H1 (cell line): ENCODE measurements at places on chromosomes 2 and 18. TPM values are rescaled to one million over a fixed set of nuclear protein-coding genes. Genes with fewer than 3 reads are reported as not detected.

DNA sequence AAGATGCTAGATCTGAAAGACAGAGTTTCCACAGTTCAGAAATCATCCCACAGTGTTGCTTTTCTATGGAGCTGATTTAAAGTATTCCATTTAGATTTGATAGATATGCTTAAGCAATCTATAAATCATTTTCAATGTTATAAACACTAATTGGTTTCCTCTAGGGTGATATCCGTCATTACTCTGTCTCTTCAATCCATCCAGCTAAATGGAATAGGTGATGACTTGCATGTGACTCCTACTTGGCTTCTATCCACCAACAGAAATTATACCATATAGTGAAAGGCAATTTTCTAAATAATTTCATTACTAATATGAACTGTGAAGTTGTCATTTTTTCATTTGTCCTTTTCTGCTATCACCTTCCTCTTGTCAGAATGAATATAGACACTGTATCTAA, 84.9 kb downstream of the AOX1 start:
- H3K27me3 ChIP-seq, result no peaks in the 10 kb centered on the region
- H3K4me3 ChIP-seq, result no peak overlapping the region
- H3K4me1 ChIP-seq, result no peaks in the 10 kb centered on the region

Gene NR4A2
- polyA plus RNA-seq, result 0.15 and 0.16 TPM in 2 replicates

GRCh38 chr2:42112418-42112817, 56.7 kb upstream of the EML4 start:
- DNase-seq, result no peak
- no peaks in the 10 kb centered on the region for H3K36me3 ChIP-seq
- H3K27ac ChIP-seq, result no peak overlapping the region
- H3K4me3 ChIP-seq, result no peak overlapping the region
- peaks cover 2% of the 10 kb centered on the region for H3K4me1 ChIP-seq
- no peaks in the 10 kb centered on the region for H3K27me3 ChIP-seq

Gene CD8A
- polyA plus RNA-seq, result 0.14 and 0.20 TPM in 2 replicates

GRCh38 chr2:7071154-7071553, 153.9 kb downstream of the RNF144A start:
- H3K4me1 ChIP-seq, result no peaks in the 10 kb centered on the region
- no peak overlapping the region for H3K27ac ChIP-seq
- H3K4me3 ChIP-seq, result no peak overlapping the region
- DNase-seq, result no peak

GRCh38 chr2:61510674-61511671, 27.2 kb downstream of the XPO1 start:
- H3K27ac ChIP-seq, result no peak overlapping the region
- H3K27me3 ChIP-seq, result no peaks in the 10 kb centered on the region
- peaks cover 47% of the 10 kb centered on the region; the same call in 1 of the 2 replicates for H3K36me3 ChIP-seq

Gene IMP4
- 194 and 247 TPM in 2 replicates for polyA plus RNA-seq

- no peak overlapping the region for H3K4me3 ChIP-seq
- no peaks in the 10 kb centered on the region for H3K36me3 ChIP-seq
- H3K4me1 ChIP-seq, result no peaks in the 10 kb centered on the region
- H3K27me3 ChIP-seq, result no peaks in the 10 kb centered on the region
- no peak overlapping the region for H3K27ac ChIP-seq
These were observed 20.7 kb downstream of the SCYGR8 start for GRCh38 chr2:227766373-227766883.

DNA sequence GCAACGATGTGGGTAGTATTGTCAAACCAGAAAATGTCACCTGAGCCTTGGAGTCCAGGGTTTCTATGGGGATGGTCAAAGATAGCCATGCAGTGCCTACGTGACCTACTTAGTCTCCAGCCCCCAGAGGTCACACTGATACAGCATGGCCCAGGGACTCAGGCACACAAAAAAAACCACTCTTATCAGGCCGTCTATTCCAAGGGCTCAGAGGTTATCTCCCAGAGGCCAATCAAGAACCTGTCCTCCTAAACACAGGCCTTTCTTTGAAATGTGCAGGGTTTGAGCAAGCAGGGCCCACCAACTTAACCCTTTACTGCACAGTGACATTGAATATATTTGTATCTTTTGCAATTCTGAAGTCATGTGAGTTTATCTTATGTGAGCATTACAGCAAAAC, 82.7 kb downstream of the MRO start:
- no peak for DNase-seq
- no peaks in the 10 kb centered on the region for H3K36me3 ChIP-seq
- no peaks in the 10 kb centered on the region for H3K27me3 ChIP-seq
- H3K4me1 ChIP-seq, result no peaks in the 10 kb centered on the region

DNA sequence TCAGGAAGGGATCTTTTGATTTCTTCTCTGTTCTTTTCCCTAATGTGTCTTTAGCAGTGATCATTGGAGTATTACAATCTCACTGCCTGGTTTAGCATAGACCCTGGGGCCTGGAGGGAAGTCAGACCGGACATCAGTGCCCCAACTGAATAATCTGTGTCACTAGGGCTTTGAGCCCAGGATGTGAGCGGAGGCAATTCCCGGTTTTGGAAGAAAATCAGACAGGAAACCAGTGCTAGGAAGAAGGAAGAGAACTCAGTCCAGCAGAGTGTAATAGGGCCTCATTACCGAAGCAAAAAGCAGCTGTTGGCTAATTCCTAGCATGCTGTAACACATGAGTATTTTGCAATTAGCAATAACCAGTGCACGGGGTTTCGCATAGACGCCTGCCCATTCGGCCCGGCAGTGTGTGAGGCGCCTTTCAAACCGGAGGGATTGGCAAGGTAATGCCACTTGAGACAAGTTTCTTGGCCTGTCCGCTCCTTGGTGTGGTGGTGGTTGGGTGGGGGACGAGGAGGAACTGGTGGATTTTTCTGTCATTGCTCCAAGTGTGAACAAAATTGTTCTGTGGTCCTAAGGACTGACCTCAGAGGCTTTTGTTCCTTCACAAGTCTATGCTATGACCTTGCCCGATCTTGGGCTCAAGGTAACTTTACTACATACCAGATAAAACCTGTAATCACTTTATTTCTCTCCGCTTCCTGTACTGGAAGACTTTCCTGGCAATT, 2.8 kb downstream of the FOSL2 start:
- H3K4me3 ChIP-seq, result no peak overlapping the region
- H3K27ac ChIP-seq, result no peak overlapping the region
- no peaks in the 10 kb centered on the region for H3K36me3 ChIP-seq
- peaks cover 5% of the 10 kb centered on the region; the same call in 1 of the 2 replicates for H3K4me1 ChIP-seq

Gene IL1RL1
- not detected in 2 replicates for polyA plus RNA-seq

Gene LTBP1
- polyA plus RNA-seq, result 14.0 and 15.4 TPM in 2 replicates

DNA sequence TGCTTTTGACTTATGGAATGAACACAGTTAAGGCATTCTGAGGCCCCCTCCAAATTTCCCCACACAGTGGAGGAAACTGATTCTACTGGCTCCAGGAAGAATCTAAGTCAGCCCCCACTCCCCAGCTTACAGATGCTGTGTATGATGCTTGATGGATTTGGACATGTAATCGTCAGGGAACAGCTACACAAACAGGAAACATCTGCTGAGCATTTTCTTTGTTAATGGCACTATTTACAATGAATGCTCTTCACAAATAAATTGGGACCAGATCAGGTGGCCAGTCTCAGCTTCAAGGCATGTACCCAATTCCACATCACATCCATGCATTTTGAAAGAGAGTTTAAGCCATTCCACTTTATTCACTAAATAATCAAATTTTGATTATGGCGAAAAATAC, 562.3 kb downstream of the SOX11 start:
- H3K4me1 ChIP-seq, result no peaks in the 10 kb centered on the region
- H3K36me3 ChIP-seq, result no peaks in the 10 kb centered on the region
- no peak for DNase-seq

GRCh38 chr2:8159966-8160603, 521.8 kb upstream of the ID2 start:
- H3K36me3 ChIP-seq, result no peaks in the 10 kb centered on the region
- H3K4me3 ChIP-seq, result no peak overlapping the region
- no peaks in the 10 kb centered on the region for H3K27me3 ChIP-seq

- H3K36me3 ChIP-seq, result no peaks in the 10 kb centered on the region
- H3K4me3 ChIP-seq, result no peak overlapping the region
- H3K4me1 ChIP-seq, result no peaks in the 10 kb centered on the region
- no peak for DNase-seq
- H3K27me3 ChIP-seq, result no peaks in the 10 kb centered on the region
These were observed 56.4 kb upstream of the ST3GAL5 start for GRCh38 chr2:85945172-85945571.

Gene UCN
- 0.35 and 0.93 TPM in 2 replicates for polyA plus RNA-seq

GRCh38 chr2:140643761-140644187, 1487.0 kb downstream of the LRP1B start:
- no peaks in the 10 kb centered on the region for H3K27me3 ChIP-seq
- no peaks in the 10 kb centered on the region for H3K4me1 ChIP-seq
- H3K27ac ChIP-seq, result no peak overlapping the region
- DNase-seq, result no peak
- no peak overlapping the region for H3K4me3 ChIP-seq
- H3K36me3 ChIP-seq, result no peaks in the 10 kb centered on the region

DNA sequence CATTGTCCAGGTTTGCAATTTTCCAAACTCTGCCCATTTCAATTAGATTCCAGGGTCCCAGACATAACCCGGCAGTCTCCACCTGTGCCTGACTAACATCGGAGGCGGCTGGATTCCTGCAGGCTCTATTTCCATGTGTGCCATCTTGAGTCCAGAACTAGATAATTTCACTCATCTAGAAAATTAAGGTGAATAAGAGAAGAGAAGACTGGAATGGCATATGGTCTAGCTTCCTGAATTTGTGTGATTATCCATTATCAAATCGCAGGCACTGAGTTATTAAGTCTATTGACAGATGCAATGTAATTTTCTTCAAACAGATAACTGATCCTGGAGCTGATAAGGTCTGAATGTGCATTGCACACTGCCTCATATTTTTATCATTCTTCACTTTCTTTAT, 305.2 kb downstream of the ETAA1 start:
- no peaks in the 10 kb centered on the region for H3K4me1 ChIP-seq
- H3K27me3 ChIP-seq, result no peaks in the 10 kb centered on the region
- H3K4me3 ChIP-seq, result no peak overlapping the region
- no peaks in the 10 kb centered on the region for H3K36me3 ChIP-seq
- no peak for DNase-seq

- no peak overlapping the region for H3K27ac ChIP-seq
- H3K4me1 ChIP-seq, result peaks cover 5% of the 10 kb centered on the region; the same call in 1 of the 2 replicates
- DNase-seq, result no peak
These were observed 1.7 kb upstream of the PRKD3 start for GRCh38 chr2:37326285-37326684.

Gene CAPN13
- 1.5 and 2.4 TPM in 2 replicates for polyA plus RNA-seq

DNA sequence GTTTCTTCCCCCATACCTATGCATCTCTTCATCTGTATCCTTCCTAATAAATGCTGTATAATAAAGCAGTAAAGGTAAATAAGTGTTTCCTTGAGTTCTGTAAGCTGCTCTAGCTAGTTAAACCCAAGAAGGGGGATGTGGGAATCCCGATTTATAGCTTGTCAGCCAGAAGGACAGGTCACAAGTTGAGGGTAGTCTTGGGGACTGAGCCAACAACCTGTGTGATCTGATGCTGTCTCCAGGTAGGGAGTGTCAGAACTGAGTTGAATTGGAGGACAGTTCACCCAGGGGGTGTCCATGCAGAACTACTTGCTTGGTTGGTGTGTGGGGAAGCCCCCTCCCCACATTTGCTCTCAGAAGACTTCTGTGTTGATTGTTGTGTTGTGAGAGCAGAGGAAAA, 112.4 kb downstream of the LDLRAD4 start:
- H3K27ac ChIP-seq, result no peak overlapping the region
- DNase-seq, result no peak
- H3K4me3 ChIP-seq, result no peak overlapping the region
- H3K4me1 ChIP-seq, result no peaks in the 10 kb centered on the region
- no peaks in the 10 kb centered on the region for H3K27me3 ChIP-seq
- no peaks in the 10 kb centered on the region for H3K36me3 ChIP-seq

DNA sequence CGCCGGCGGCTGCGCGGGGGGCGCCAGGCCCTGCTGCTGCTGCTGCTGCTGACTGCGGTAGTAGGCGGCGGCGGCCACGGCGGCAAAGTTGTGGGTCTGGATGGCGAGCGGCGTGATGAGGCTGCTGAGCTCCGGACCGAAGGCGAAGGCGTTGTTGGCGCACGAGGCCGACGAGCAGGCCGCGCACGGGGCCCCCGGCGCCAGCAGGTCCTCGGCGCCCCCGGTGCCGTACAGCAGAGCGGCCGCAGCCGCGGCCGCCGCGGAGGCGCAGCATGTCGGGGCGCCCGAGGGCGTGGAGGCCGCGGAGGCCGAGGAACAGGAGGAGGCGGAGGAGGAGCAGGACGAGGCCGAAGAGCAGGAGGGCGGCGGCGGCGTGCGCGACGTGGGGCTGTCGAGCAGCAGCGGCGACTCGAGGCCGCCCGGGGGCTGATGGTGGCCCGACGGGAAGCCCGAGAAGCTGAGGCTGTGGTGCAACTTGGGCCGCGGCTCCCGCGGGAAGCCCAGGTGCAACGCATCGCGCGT, 1.8 kb downstream of the ZFP36L2 start:
- H3K36me3 ChIP-seq, result peaks cover 35% of the 10 kb centered on the region
- DNase-seq, result peak; percentile 66
- peak overlapping the region; percentile 87 for H3K4me3 ChIP-seq
- peaks cover 27% of the 10 kb centered on the region for H3K4me1 ChIP-seq
- H3K27me3 ChIP-seq, result no peaks in the 10 kb centered on the region

GRCh38 chr2:108409768-108410167, 32.0 kb downstream of the SULT1C4 start:
- no peaks in the 10 kb centered on the region for H3K4me1 ChIP-seq
- no peak for DNase-seq
- no peaks in the 10 kb centered on the region for H3K36me3 ChIP-seq
- no peaks in the 10 kb centered on the region for H3K27me3 ChIP-seq
- H3K4me3 ChIP-seq, result no peak overlapping the region
- H3K27ac ChIP-seq, result no peak overlapping the region

DNA sequence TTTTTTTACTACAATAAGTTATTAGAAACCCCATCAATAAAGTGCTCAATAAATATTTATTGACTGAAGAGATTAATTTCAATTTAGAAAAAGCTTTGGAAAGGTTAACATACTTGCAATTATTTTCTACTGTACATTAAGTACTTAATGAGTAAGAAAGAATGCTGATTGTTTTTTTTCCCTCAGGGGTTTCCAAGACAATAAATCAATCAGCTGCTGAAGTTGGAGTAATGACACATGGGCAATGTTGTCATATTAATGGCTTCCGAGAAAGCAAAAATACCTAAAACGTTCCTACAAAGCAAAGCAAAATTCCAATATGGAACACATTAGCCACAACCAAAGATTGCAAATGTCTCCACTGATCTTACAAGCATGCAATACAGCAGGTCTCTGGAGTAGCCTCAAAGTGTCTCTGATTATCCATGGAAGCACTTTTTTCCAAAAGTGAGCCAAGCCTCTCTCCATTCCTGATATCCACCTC, 66.7 kb downstream of the ZC3H6 start:
- no peaks in the 10 kb centered on the region for H3K27me3 ChIP-seq
- H3K27ac ChIP-seq, result no peak overlapping the region
- DNase-seq, result no peak
- no peaks in the 10 kb centered on the region for H3K36me3 ChIP-seq

DNA sequence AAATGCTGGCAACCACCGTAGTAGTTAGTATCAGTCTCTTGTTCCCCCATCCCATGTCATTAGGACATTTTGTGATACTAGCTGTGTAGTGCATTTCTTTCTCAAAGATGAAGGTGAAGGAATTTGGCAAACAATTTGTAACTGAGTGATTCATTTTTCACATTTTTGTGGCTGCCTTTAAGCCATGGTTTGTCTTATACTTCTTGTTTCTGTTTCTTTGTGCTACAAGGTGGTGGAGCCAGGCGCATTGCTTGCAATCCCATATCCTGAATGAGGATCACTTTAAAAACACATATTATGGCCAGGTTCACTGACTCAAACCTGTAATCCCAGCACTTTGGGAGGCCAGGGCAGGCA, 40.6 kb downstream of the GPD2 start:
- no peak for DNase-seq
- H3K4me1 ChIP-seq, result no peaks in the 10 kb centered on the region
- H3K36me3 ChIP-seq, result no peaks in the 10 kb centered on the region
- H3K27me3 ChIP-seq, result no peaks in the 10 kb centered on the region

Gene CYP26B1
- polyA plus RNA-seq, result 0.06 and 0.19 TPM in 2 replicates
